ENCODE measurements at places on chromosomes 6 and 20.

- no peak for DNase-seq
Measured at GRCh38 chr6:140256248-140256647, 881.8 kb upstream of the CITED2 start.

- no peak for DNase-seq
Measured at GRCh38 chr6:83119742-83120300, 52.4 kb downstream of the DOP1A start.

DNA sequence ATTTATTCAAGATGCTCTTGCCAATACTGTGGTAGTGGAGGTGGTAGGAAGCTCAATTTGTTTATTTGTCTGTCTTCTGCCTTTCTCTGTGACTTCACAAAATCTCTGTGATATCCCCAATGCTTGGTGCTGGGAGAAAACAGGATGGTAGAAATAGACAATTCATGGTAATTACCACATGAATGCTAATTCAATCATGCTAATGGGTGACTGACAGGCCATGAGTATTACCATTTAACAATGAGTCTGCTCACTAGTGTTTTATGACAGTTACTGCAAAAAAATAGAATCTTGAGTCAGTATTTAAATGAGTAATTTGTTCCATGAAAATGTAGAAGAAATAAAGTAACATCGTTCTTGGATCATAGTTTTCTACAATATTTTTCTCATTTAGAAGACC is 52.3 kb upstream of the FABP7 start:
- no peak for DNase-seq

DNA sequence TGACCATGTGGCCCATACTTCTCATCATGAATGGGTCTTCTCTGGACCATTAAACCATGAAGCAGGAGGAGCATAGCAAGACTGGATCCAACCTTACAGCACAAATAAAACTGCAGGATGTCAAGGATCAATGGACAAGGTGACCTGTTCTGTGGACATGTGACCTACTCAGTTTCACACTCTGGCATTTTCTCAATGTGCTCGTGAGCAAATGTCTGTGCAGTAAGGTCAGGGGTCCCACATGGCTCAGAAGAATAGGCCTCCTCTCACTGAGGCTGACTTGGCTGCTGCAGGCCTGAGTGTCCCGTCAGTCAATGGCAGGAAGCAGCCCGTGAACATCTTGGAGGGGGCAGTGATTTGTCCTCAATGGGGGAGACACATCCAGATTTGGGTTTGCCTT is 60.2 kb upstream of the IL20RA start:
- DNase-seq, result no peak

DNA sequence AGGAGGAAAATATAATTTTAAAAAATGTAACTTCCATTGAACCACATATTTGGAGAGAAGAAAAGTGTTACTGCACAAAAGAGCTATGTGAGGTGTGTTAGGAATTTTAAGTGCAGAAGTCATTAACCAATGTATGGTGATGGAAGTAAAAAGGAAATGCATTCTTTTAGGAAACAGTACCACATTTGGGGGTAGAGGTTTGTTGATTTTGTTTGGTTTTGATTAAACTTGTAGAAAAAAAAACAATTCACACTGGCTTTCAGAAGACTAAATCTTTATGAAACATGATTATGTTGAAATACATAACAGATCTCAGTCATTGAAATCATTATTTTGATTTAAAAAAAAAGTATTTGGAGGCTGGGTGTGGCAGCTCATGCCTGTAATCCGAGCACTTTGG is 1287.0 kb upstream of the GJE1 start:
- DNase-seq, result no peak
